Hippocampal formation (tissue), 2 donors: ENCODE measurements at places on chromosomes 1 and 21.
A peak's percentile ranks its signal among the peaks of the same experiment; 100 is the strongest.

- peak; percentile 61 for DNase-seq
Measured at GRCh38 chr1:156795787-156796186, 20.9 kb downstream of the SH2D2A start.

DNA sequence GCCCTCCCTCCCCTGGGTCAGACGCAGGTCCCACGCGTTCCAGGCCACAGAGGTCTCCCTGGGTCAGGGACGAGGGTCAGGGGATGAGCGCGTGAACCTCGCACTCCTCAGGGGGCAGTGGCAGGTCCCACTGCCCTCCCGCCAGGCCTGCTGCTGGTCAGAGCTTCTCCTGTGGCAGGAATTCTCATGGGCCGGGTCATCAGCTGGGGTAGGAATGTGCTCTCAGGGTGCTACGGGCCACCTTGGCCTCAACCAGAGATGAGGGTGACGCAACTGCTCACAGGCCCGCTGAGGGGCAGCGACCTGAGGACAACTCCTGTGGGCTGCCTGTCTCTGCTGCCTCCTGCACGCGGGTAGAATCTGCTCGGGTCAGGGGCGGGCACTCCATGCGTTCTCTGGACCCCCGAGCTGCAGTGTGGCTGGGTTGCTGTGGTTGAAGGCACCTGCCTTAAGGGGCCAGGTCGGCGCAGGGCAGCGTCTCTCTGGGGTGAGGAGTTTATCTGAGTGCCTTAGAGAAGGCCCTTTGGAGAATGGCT is 128.8 kb downstream of the PRDM16 start:
- no peak for DNase-seq

DNA sequence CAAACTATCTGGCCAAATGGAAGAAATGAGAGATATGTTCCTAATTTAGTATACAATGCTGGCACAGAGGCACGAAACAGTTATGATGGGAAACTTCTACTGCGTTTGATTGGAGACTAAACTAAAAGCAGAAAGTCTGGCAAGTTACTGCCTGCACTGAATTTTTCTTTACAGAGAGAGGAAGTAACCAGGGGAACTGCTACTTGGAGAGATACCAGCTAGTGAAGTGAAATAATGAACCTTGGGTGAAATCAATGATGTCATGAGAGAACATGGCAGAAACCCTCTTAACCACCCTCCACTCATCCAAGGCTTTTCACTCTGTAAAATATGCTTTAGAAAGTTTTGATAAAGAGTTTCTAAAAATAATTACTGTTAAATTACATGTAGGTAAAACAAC is 29.3 kb downstream of the NIBAN1 start:
- DNase-seq, result no peak

DNA sequence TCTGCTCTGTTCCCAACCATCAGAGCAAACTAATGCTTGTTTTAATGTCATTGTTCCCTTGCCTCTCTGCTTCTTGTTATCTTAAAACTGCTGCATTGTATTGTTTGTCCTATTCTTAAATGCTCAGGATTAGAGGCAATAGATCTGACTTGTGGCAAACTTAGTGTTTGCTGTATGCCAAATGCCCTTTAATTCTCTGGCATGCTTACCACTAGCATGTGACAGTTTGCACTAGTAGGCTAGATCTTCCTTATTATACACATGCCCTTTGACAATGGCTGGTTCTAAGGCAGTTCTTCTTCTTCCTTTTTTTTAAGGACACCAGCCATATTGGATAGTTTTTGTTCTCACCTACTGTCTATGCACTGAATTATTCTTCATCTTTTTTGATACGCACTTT is 30.1 kb downstream of the PALMD start:
- DNase-seq, result no peak

GRCh38 chr1:43432907-43433306 is 20.8 kb downstream of the HYI start:
- DNase-seq, result no peak

GRCh38 chr1:90200646-90201205 is 205.8 kb downstream of the ZNF326 start:
- DNase-seq, result no peak

GRCh38 chr1:190179817-190180216 is 297.8 kb downstream of the BRINP3 start:
- DNase-seq, result no peak

- DNase-seq, result no peak
Measured at GRCh38 chr1:23613191-23614031, 54.1 kb upstream of the ID3 start.

DNA sequence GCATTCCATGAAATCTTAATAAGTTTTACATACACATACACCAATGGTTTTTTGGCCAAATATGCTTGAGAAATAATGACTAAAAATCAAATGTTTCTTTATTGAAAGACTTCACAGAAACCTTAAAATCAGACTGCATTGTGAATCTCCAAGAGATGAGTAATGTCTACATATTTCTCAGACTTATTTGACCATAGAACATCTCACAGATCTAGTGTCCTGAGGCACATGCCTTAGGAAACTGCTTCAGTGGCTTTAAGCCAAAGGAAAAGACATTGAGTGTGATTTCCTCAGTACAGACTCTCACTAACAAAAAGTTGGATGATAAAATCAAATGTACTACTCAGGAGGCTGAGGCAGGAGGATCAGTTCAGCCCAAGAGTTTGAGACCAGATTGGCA is 6.2 kb upstream of the C1orf105 start:
- DNase-seq, result no peak

- DNase-seq, result no peak
Measured at GRCh38 chr1:205067031-205067430, 17.2 kb downstream of the TMEM81 start.

- DNase-seq, result no peak
Measured at GRCh38 chr1:197150336-197151005, 4.0 kb upstream of the ASPM start.

GRCh38 chr1:175801979-175802378 is 58.6 kb upstream of the TNR start:
- no peak for DNase-seq

DNA sequence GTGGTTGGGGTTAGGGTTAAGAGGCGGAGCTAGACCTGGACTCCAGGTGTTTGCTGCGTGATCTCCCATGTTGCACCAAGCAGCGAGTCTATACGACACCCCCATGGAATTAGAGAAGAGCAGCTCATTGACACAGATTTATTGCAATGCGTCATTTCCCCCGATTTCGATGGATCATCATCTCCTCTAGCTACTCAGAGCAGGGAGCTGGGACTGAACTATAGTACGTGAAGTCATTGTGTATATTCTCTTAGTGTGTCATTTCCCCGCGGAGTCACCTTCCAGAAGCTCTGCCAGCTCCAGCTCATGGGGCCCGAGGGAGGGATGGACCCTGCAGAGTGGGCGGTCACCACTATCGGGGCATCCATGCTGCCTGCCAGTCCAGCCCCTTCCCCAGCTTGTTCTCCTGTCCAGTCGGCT is 7.5 kb upstream of the C2CD2 start:
- DNase-seq, result no peak

GRCh38 chr1:76494807-76495206 is 372.5 kb upstream of the ST6GALNAC5 start:
- no peak for DNase-seq

DNA sequence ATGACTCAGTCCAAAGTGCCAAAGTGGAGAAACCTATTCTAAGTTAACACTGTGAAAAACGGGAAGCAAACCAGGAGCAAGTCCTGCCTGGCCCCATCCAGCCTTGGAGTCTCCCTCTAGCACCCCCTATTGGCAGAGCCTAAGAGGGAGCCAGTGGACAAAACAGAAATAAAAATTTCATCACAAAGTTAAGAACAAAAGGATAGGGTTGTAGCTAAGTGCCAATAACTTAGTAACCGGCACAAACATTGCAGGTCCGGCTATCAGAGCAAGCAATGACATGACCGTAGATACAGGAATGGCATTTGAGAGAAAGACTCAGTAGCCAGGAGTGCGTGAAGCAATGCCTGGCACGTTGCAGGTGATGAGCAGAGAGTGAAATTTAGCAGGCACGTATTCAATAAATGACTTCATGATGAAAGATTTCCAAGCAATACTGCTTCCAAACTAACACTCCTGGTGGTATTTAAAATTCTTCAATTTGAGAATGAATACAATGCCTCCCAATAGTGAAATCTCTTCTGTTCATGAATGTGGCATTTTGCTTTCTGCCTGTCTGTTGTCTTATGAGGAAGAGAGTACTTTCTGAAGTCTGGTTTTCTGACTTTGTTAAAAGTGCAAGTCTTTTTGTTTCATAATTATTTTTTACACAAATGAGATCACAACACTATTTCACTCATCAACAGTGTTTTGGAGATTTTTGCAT is 391.0 kb downstream of the OMA1 start:
- no peak for DNase-seq

DNA sequence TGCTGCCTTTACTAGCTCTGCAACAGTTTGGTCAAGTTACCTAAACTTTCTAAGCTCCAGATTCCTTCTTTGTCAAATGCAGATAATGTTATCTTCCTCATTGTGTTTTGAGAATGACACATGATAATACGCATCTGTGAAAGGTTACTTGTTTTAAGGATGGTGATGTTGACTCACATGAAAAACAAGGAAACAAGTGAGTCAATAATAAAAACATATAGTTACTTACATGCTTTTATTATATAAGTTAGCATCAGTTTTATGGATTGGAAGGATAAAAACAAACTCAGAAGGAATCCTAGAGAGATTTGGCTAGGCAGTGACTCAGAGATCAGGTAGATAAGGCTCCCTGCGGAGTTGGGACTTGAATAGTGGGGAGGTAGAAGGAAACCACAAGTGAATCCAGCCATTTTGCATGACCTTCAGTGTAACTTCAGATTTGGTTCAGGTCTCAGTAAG is 144.6 kb downstream of the LMO4 start:
- no peak for DNase-seq

- DNase-seq, result no peak
Measured at GRCh38 chr1:160437432-160438316, 37.3 kb downstream of the VANGL2 start.

- DNase-seq, result no peak
Measured at GRCh38 chr21:40658311-40658710, 188.6 kb downstream of the DSCAM start.

DNA sequence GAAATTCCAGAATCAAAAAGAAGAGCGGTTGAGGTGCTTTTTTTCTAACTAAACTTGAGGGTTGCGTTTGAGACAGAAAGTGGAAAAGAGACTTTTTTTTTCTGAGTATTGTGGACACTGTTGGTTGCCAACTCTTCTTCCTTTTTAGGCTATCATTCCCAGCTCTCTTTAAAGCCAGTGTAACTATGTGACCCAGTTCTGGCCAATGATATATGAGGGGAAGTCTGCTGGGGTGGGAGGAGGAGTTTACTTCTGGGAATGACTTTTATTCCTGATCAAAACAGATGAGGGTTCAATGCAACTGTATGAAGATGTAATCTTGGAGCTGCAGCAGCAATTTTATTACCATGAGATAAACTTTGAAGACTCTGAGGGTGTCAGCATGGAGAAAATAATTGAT is 17.3 kb upstream of the NMNAT2 start:
- no peak for DNase-seq
